ENCODE measurements at places on chromosomes 4 and X.

DNA sequence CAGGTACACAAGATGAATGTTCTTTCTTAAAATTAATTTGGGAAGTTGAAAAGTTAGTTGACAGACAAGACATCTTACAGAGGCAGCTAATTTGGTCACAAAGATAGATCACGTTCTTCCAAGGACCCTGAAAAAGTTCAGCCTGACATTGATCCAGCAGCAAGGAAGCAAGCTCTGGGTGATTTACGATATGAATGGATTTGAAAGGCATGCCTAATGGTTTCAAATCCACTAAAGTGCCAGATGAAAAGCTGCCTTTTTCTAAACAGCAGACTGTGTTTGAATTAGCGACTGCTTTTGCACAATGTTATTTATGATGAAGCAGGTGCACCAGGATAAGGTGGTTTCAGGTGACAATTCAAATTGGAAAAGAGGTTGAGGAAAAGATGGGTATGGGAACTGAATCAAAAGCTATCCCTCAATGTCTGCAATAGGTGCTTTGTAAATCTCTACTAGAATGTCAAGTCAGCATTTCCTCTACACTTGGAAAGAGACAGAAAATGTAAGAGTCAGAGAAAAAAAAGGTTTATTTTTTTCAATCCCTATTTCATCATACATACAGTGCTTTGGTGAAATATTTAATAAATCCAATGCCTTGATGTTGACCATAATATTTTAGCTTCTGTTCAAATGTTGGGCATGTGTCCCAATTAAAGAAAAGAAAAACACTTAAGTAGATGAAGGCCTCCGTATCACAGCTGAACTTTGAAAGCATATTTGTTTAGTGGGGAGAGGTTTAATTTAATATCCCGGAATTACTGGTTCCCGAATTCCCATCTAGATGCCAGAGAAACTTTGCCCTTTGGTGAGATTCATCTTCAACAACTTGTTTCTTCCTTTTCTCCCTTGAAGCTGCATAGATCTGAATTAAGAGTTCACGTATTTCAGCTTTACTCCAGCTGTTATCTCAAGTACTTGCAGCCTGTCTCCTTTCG, 6.0 kb downstream of the RASGEF1B start:
- peaks cover 1% of the 10 kb centered on the region for H3K4me1 ChIP-seq
- no peaks in the 10 kb centered on the region for H3K36me3 ChIP-seq
- peaks cover 21% of the 10 kb centered on the region for H3K27me3 ChIP-seq
- no peak overlapping the region for H3K4me3 ChIP-seq
- H3K27ac ChIP-seq: no peak overlapping the region

DNA sequence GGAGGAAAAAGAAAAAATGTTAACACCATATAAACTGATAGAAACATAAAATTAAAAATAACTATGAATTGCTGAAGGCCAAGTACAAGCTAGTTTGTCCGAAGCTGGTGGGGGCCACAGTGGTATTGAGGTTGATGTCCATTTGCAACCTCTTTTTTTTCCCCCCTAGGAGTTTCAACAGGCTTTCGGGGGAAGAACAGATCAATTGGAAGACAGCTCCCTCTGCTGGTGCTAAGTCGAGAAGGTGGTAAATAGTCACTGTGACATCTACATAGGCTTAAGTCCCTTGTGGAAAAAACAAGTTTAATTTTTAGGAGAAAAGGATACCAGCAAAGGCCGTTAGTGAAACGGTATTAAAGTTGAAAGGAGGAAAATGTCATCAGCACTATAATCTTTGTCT, 115.7 kb upstream of the ZXDA start:
- no peaks in the 10 kb centered on the region for H3K36me3 ChIP-seq
- DNase-seq: peak; percentile 10
- H3K27ac ChIP-seq: no peak overlapping the region

DNA sequence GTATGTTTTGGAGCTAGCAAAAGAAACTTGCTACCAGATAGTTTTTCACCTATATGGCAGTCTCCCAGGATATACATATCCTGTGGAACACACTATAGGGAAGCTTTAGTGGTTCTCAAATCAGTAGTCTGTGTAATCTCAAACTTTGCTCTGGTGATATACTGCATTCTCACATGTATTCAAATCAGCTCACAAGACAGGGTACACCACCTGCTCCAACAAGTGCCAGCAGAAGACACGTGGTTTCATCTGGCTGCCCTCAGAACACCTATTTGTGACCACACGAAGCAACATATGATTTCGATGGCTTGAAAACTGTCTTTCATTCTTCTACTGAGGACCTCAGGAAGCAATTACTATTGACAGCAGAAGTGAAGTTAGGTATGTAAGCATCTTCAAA, 37.7 kb downstream of the BCLAF3 start:
- DNase-seq: no peak
- H3K36me3 ChIP-seq: no peaks in the 10 kb centered on the region
- no peaks in the 10 kb centered on the region for H3K27me3 ChIP-seq
- H3K4me1 ChIP-seq: no peaks in the 10 kb centered on the region
- H3K27ac ChIP-seq: no peak overlapping the region

DNA sequence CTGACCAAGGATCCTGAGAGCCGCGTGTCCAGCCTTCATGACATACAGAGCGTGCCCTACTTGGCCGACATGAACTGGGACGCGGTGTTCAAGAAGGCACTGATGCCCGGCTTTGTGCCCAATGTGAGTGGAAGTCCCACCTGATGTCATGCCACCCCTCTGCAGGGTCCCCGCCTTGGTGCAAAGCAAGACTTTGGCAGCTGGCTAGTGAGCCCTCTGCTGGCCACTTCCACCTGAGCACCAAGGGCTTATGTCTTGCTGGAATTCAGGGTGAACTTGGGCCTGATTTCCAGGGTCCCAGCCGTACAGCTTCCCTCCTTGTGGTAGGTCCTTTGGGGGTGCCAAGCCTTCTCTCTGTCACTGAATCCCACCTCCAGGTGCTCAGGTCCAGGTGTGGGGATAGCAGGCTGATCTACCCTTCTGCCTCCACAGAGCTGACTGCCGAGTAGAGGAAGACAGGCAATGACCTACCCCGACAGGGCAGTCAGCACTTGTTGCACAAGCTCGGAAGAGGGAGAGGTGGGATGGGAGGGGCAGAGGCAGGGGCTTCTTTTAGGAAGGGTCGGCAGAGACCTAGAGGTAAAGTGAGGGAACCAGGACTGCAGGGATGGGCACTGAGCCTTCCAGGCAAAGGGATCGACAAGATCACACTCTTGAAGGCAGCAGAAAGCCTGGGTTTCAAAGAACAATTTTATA, 248.1 kb downstream of the EVC2 start:
- no peak overlapping the region for H3K27ac ChIP-seq
- no peaks in the 10 kb centered on the region for H3K4me1 ChIP-seq
- H3K27me3 ChIP-seq: no peaks in the 10 kb centered on the region

DNA sequence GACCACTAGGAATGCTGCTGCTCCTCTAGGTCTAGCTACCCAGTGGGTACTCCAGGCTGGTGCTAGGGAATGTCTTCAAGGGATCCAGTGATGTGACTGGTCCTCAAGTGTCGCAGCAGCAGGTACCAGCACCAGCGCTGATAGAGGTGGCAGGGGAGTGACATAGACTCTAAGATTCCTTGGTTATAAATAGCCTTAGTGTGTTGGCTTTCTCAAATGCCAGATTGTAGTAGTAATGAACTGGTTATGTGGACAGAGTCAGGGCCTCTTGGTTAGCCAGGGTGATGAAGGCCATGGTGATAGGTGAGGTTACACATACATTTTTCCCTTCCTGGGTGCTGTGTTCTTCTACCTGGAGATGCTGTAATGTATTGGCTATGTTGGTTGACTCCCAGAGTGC, 38.3 kb downstream of the DCLK2 start:
- no peak for DNase-seq
- no peak overlapping the region for H3K4me3 ChIP-seq
- H3K27ac ChIP-seq: no peak overlapping the region
- H3K36me3 ChIP-seq: no peaks in the 10 kb centered on the region

GRCh38 chrX:12390301-12390700, 252.0 kb downstream of the FRMPD4 start:
- no peak for DNase-seq
- no peaks in the 10 kb centered on the region for H3K4me1 ChIP-seq
- H3K4me3 ChIP-seq: no peak overlapping the region
- no peak overlapping the region for H3K27ac ChIP-seq

DNA sequence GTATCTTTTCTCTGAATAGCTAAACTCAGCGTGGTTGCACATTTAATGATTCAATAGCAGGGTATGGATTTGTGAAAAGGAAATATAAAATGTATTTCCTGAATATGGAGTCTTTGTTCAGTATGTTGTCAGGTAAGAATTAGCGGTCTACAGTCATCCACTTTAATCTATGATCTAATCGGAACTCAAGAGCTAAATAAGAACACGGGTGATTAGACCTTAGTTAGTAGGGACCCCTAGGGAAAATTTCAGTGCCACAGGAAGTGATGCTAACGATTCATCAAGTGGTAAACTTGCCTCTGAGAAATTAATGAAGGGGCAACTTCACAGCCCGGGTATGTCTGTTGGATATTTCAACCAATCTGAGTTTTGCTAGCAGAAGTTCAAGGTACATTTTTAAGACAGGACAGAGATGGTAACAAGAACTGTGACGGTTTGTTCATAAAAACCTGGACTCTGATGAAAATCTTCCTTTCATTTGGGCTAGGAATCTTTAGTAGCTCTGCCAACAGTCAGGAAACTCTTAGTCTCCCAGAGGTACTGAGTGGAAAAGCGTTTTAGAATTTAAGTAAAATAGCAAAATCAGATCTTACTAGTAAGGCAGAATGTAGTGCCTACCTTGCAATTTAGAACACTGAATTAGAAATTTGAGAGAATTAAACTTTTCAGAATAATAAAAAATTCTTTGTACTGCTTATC, 47.1 kb downstream of the PCDH7 start:
- peaks cover 2% of the 10 kb centered on the region for H3K4me1 ChIP-seq
- no peaks in the 10 kb centered on the region for H3K27me3 ChIP-seq
- H3K36me3 ChIP-seq: no peaks in the 10 kb centered on the region
- H3K4me3 ChIP-seq: peak overlapping the region; percentile 31
- no peak for DNase-seq
- H3K27ac ChIP-seq: no peak overlapping the region

DNA sequence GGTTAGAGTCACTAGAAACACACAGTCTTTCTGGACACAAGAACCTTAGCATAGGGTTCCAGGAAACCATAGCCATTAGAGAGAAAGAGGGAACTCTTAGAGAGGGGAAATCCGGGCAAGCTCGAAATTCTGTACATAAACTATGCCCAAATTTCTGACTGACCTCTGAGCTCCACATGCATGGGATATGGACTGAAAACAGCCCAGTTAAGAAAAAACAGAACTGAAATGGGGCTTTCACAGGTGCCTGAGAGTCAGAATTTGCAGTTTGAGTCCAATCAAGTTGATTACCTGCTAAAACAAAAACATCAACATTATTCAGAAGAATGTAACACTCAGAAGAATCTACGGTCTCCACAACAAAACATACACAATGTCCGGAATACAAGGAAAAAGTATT, 13.1 kb downstream of the DCHS2 start:
- DNase-seq: no peak
- H3K36me3 ChIP-seq: no peaks in the 10 kb centered on the region
- H3K4me3 ChIP-seq: no peak overlapping the region

DNA sequence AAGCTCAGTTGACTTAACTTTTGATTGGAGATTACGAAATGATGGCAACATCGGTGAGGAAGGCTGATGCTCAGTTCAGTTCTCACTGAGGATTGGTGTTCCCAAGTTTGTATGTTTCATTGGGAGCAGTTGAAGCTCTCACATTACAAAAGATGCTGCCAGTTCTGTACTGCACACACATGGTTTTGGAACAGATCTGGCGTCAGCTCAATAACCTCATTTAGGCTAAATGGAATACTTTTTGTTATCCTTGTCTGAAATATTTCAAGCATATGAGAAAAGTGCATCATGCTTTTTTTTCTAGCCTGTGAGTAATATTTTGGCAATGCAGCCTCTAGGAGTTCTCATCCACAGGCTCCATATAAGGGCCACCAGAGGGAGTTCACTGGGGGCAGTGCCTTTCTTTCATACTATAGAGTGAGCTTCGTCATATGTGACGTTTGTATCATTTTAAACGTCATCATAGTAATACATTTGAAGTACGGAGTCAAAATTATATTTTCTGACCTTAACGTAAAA, 4.1 kb downstream of the ENPEP start:
- DNase-seq: peak; percentile 72
- H3K4me1 ChIP-seq: peaks cover 10% of the 10 kb centered on the region
- H3K27me3 ChIP-seq: peaks cover 3% of the 10 kb centered on the region

GRCh38 chrX:54093159-54093558, 48.9 kb upstream of the PHF8 start:
- no peaks in the 10 kb centered on the region for H3K4me1 ChIP-seq
- H3K27ac ChIP-seq: no peak overlapping the region
- no peak overlapping the region for H3K4me3 ChIP-seq

- no peaks in the 10 kb centered on the region for H3K36me3 ChIP-seq
- peaks cover 4% of the 10 kb centered on the region for H3K27me3 ChIP-seq
- no peak overlapping the region for H3K27ac ChIP-seq
- no peak for DNase-seq
- H3K4me3 ChIP-seq: no peak overlapping the region
Measured at GRCh38 chrX:55490974-55491373, 1.3 kb upstream of the USP51 start.

DNA sequence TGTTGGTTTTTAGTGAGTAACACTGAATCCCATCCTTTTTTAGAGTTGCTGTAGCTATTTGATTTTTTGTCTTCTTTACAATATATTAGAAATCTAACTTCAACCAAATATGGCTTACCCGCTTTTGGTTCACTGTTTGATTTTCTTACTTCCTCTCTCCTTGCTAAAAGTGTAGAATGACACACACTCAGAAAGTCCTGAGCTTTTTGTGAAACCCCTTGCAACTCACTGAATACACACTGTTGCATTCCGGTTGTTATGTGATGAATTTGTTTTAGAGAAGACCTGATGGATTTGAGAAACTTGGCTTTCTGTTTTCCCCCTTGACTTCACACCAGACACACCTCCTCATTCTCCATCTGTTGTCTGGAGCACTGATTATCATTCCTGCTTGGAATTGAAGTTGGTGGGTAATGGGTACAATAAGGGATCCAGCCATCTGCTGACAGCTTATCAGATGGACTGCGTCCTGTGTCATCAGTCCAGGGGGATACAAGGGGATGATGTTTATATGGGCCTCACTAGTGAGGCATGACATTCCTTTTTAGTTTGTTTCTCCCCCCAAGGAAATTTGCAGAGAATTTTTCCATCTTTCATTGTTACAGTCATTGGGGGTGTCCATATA, 5.2 kb downstream of the TMEM164 start:
- DNase-seq: no peak
- no peak overlapping the region for H3K4me3 ChIP-seq
- H3K27me3 ChIP-seq: no peaks in the 10 kb centered on the region
- H3K36me3 ChIP-seq: no peaks in the 10 kb centered on the region
- H3K27ac ChIP-seq: no peak overlapping the region
- peaks cover 9% of the 10 kb centered on the region for H3K4me1 ChIP-seq

GRCh38 chrX:10897768-10898167, 213.4 kb upstream of the HCCS start:
- no peaks in the 10 kb centered on the region for H3K27me3 ChIP-seq
- H3K27ac ChIP-seq: no peak overlapping the region
- H3K4me3 ChIP-seq: no peak overlapping the region
- DNase-seq: no peak
- H3K36me3 ChIP-seq: no peaks in the 10 kb centered on the region
- H3K4me1 ChIP-seq: no peaks in the 10 kb centered on the region

Data from mesenchymal stem cell (in vitro differentiated cells and primary cell).